ENCODE measurements at places on chromosomes 11 and 22. TPM values are rescaled to one million over a fixed set of nuclear protein-coding genes. Genes with fewer than 3 reads are reported as not detected.

DNA sequence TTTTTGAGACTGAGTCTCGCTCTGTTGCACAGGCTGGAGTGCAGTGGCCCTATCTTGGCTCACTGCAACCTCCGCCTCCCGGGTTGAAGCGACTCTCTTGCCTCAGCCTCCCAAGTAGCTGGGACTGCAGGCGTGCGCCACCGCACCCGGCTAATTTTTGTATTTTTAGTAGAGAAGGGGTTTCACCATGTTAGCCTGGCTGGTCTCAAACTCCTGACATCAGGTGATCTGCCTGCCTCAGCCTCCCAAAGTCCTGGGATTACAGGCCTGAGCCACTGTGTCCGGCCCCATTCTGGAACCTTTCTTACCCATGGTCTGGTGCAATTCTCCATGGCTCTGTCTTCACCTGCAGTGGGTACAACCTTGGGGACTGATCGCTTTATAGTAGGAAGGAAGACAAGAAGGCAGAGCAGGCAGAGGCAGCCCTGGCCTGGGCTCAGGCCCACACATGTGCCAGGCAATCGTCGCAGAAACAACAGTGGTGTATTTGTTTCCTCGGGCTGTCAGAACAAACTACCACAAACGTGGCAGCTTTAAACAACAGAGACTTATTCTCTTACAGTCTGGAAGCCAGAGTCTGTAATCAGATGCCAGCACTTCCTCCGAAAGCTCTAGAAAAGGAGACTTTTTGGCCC, 4.0 kb upstream of the PTGDR2 start:
- DNase-seq, result no peak

- DNase-seq, result no peak
These were observed 155.2 kb downstream of the MAML2 start for GRCh38 chr11:96187822-96188221.

DNA sequence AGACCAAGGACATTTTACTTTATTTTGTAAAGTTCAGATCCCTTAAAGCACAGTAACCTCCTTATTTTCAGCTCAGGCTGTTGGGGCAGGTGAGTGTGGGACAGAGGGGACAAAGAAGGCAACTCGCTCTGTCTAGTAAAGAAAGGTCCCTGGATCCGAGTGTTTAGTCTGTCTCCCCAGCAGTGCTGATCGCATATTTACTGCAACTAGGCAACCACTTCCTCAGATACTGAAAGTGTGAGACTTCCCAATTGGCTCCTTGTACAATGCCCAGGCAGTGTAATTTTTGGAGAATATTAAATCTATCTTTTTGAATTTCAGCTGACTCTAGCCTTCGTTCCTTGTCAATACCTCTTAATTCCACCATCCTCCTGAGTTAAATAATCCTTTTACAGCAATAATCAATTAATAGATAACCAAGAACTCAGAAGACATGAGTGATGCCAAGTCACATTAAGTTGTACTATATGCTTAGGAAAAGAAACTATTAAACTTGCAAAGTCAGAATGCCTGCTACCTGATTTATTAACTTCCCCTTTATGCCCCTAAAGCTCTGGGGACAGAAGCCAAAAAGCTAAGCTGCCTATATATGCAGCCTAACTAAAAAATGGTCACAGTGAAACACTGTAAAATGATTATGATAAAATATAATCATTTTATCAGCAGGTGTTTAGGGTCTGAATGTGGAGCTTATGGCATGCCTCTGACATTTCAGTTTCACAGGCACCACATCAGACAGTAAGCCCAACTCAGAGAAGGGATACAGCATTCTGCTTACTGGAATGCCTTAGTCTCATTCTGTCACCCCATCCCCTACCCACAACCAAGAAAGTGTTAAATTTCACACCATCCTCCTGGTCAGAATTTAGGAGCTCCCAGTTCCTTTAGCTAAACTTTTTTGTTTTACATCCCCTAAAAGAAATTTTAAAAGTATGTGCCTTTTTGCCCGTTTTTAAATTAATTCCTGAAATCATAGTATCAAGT, 138.7 kb downstream of the TRIM44 start:
- no peak for DNase-seq

The NNMT gene
- not detected for total RNA-seq

DNA sequence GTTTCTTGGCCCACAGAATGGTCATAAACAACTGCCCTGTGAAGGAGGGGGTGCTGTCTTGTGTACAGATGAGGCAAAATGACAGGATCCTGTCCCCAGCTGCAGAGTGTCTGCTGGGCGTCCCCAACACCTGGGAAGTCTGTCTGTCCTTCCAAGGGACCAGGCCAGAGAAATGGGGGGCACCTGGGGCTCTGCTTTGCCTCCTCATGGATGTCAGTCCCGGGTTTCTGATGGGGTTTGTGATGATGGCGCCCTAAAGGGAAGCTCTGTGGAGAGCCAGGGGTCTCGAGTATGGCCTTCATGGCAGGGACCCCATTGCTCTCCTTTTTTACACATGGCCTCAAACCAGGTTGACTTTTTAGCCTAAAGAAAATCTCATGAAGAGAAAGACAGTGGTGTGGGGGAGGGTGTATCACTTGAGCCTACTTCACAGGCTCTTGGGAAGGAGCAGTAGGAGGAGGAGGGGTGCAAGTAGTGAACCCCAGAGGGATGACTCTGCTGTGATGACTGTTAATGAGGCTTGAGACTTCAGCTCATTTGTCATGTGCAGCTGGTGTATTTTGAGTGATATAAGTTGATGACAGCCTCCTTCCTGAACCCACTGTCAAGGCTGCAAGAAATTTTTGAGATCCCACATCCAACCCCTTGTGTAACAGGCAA, 40.6 kb upstream of the TUB start:
- DNase-seq, result no peak

The APOA4 gene
- not detected for total RNA-seq

The BEST1 gene
- total RNA-seq, result 0.35 TPM

DNA sequence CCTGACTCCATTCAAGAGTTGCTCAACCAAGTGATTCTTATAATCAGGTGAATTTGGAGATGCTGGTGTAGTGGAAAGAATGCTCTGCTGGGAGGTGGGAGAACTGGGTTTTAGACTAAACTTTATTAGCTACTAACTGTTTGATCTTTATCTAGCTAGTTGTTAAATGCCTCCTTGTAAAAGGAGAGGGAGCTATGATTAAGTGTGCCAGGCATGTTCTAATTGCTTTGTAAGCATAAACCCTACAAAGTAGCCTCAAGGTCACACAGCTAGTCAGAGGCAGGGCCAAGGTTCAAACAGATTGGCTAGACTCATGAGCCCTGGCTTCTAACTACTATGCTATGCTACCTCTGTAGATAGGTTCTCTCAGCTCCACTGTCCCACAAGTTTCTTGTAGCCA, 105.5 kb downstream of the NXPE2 start:
- no peak for DNase-seq

GRCh38 chr11:102546427-102546826, 15.9 kb upstream of the MMP7 start:
- DNase-seq, result no peak

DNA sequence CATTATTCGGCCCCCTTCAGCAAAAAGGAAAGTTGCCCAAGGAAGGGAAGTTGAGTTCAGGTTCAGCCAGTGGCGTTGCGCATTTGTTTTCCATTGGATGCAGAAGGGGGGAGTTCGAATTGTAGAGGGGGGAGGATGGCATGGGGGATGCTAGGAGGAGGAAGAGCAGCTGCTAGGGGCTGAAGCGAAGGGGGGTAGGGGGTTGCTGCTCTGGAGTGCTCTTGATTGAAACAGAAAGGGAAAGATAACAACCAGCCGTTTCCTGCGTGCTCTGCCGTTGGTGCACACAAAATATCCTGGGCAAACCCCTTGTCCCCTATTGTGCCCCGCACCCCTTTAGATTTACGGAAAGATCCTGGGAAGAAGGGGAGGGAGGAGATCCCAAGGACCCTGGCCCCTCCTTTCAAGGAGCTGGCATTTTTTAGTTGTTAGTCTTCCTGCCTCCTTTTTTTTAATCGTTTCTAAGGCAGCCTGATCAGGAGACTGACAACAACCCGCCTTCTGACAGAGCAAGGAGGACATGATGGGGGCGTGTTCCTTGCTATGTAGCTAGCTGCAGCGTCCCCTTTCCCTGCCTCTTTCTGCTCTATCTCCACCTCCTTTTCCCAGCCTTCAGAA, 2.1 kb downstream of the KMT2A start:
- peak; percentile 80 for DNase-seq

The NAALAD2 gene
- 4.3 TPM for total RNA-seq

DNA sequence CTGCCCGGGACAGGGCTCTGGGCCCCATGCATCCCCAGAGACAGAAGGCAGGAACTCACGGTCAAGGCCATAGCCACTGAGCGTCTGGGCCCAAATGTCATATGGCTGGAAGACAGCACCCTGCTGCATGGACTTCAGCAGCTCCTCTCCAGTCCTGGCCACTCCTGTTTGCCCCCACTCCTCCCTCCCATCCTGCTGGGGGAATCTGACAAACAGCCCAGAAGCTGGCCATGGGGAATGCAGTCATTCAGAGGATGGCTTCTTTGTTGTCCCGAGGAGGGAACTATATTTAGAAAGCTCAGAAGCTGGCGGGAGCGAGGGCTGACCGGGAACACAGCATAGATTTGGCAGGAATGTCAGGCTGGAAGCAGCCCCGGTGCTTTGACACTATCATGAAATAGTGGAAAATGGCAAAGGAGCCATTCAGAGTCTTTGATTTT, 35.0 kb downstream of the DKK3 start:
- no peak for DNase-seq

DNA sequence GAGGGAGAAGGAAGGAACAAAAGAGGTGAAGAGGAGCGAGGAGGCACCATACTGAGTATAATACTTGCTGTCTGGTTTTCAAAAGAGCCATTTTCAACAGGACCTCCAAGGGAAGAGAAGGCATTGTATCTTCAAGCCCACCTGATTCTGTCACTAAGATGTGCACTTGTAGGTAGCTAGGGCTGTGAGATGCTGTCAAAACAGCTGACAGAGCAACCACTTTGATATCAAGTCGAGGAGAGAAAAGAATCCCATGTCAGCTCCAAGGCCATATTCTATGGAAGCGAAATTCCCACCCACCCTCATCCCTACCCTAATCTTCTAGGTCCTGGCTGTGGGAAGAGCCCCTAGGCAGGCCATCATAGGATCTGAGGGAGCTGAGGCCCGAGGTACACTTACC, 70.9 kb upstream of the PRDM11 start:
- no peak for DNase-seq

Measured in GM23338 (cell line).